ENCODE measurements at places on chromosomes 16 and 17. TPM values are rescaled to one million over a fixed set of nuclear protein-coding genes. Genes with fewer than 3 reads are reported as not detected.

The DGKE gene
- total RNA-seq = 25.6 TPM

- DNase-seq = no peak
- H3K27me3 ChIP-seq = peaks cover 6% of the 10 kb centered on the region
- H3K4me3 ChIP-seq = no peak overlapping the region
- H3K36me3 ChIP-seq = no peaks in the 10 kb centered on the region
These were observed 28.5 kb downstream of the ENDOV start for GRCh38 chr17:80443498-80443897.

DNA sequence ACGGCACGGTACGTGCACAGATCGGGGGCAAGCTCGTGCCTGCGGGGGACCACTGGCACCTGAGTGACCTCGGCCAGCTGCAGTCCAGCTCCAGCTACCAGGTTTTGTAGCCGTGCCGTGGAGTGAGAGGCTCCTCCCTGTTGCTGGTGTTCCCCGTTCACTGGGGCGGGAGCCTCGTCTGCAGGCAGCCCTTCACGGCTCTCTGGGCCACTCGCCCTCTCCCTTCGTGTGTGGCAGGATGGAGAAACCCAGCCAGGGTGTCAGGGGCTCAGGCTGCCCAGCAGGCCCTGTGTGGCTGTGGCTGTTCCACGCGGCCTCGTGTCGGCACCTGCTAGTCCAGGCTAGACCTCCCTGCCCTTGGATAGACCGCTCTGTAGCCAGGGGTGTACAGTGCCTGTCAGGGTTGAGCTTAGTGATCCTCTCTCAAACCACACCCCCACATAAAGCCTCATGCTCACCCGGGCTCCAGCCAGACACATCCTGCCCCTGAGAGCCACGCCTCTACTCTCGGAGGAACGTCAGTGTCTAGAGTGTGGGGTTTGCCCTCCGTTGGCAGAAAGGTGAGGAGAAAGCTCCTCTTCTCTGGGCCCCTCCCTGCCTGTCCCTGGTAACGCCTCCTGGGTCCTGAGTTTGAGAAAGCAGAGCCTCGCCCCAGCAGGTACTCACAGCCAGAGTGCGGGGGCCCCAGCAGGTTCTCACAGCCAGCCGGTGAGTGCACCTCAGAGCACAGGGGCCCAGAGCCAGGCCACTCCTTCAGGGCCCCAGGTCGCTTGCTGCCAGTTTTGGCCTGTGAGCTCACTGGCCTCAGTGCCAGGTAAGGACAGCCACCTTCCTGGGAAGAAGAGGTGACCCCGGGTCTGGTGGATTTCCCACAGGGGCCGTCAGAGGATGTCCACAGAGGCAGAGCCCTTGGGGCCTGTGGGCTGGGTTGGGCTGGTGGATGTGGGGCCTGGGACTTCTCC is 27.7 kb downstream of the NME3 start:
- no peaks in the 10 kb centered on the region for H3K27me3 ChIP-seq
- H3K27ac ChIP-seq = no peak overlapping the region
- no peak overlapping the region for H3K4me3 ChIP-seq
- H3K36me3 ChIP-seq = peaks cover 8% of the 10 kb centered on the region

- no peaks in the 10 kb centered on the region for H3K4me1 ChIP-seq
- H3K27ac ChIP-seq = no peak overlapping the region
- no peaks in the 10 kb centered on the region for H3K36me3 ChIP-seq
- no peaks in the 10 kb centered on the region for H3K27me3 ChIP-seq
These were observed 460.6 kb downstream of the KCNJ2 start for GRCh38 chr17:70629902-70630301.

DNA sequence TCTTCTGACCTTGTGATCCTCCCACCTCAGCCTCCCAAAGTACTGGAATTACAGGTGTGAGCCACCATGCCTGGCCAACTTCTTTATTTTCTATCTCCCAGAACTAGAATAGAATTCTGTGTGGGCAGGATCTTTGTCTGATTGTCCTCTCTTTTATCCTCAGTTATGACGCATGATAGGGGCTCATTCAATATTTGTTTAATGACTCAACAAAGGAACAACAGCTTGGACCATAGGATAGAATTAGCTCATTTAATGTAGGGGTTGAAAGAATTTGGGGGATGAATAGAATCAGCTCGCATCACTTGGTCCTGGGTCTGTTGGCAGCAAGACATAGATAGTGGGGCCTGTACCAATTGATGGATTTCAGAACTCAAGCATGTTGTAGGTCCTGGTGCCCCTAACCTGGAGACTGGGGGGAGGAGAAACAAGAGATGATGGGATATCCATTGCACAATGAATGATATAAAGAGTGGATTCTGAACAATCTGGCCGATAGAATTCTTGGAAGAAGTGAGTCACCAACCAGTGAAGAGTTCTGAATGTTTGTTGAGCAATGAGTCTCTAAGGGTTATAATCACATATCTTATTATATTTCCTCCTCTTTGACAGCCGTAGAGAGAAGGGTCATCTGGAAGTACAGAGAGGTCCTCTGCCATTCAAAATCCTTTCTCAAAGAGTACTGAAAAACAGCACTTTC is 250.2 kb downstream of the HS3ST4 start:
- no peak for DNase-seq
- H3K4me1 ChIP-seq = no peaks in the 10 kb centered on the region
- no peaks in the 10 kb centered on the region for H3K36me3 ChIP-seq
- no peak overlapping the region for H3K4me3 ChIP-seq
- H3K27ac ChIP-seq = no peak overlapping the region
